Stimulated activated CD8-positive, alpha-beta memory T cell treated with anti-CD3 and anti-CD28 coated beads, Interleukin-12 subunit alpha, Interleukin-12 subunit beta, amount 100 ng/mL, for 4 hours (primary cell): ENCODE measurements at places on chromosomes 12 and 14.

GRCh38 chr12:64679487-64680001, 69.2 kb downstream of the RASSF3 start:
- no peak for DNase-seq

GRCh38 chr14:52792097-52792415, 649 bp upstream of the GNPNAT1 start:
- no peak for DNase-seq

GRCh38 chr12:48866052-48866711, 512 bp upstream of the RND1 start:
- DNase-seq, result no peak

DNA sequence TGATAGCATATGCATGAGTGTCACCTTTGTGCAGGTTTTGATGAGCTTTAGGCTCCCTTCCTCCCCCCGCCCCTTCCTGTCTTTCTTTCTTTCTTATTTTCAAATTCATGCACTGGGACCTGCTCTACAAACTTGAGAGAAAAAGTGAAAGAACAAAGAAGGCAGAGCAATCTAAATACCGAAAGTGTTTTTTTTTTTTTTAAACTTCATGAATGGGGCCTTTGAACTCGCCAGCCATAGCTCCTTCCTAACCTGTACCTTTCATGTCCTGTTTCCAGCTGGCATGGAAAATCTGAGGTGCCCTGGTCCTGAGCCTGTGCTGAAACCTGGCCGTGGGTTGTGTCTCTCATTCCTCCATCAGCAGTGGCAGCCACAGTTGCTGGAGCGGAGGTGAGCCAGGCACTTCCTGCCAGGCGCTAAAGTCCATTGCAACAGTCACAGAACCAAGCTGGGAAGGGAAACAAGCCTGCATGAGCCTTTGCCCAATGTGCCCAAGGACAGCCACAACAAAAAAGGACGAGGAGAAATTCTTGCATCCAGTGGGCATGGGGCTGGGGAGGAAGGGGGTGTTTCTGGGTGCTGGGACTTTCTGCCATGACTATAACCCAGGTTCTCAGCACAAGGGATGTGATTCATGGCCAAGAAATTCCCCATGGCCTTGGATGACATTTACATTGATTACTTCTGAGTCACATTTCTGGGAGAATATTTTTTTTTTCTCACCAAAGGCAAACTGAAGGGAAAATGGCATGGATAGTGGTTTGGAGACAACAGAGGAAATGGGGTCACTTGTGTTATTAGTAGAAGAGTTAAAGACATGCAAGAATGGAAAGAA, 102.7 kb downstream of the TMEM30B start:
- DNase-seq, result no peak

DNA sequence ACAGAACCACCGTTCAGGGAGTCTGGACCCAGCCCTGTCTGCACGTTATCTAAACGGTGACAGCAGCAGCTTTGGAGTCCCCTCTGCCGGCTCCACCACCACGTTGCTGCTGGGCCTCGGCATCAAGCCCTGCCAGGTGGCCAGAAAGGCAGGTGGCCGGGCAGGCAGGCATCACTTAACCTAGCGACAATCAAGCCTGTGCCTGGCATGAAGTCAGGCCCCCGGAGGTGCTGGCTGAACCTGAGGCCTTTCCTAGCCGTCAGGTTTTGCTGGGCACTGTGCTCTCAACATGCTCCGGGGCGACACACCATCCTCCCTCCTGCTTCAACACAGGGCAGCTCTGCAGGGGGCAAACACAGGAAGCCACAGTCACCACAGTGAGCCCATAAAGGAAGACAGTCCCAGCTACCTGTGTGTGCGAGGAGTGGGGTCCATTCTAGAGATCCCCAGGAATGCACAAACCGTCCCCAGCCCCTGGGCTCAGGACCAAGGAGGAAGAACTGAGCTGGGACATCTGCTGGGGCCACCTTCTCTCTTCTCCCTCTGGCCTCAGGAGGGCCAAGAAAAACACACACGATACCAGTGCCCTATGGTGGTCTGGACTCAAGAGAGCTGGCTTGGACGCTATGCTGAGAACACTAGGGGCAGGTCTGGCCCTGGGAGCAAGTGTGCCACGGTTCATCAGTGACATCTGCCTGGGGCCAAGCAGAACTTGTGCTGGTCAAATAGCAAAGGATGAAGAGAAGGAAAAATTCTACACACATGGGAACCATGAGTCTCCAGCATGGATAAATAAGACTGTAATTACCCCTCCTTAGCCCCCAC, 44.7 kb downstream of the CCDC88C start:
- DNase-seq, result no peak

DNA sequence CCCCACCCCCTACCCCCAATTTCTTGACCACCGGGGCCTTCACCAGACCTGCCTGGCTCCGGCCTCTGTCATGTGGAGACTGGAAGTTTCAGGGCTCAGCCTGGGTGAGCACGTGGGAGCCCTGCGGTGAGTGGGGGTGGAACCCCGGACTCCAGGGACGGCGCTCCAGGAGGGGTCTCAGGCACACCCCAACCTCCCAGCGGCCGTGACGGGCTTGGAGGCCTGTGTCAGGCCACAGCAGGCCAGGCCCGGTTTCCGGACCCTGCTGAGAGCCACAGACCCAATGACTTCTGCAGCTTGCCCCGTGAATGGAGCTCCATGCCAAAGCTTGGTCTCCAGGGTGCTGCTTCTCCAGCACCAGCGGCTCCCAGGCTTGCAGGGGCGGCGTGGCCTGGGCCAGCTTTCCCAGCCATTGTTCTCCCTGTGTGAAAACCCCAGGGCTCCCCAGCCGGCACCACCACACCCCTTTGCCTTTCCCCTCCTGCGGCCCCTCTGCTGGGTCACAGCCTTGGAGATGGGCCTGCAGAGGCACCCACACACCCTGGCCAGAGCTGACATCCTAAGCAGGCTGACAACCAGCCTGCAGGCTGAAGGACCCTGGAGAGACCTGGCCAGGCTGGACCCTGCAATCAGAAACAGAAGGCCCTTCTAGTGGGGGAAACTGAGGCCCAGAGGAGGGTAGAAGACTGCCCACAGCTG, 186.2 kb upstream of the C14orf180 start:
- no peak for DNase-seq
